Neuronal stem cell (in vitro differentiated cells): ENCODE measurements at places on chromosomes 6 and 20.

- DNase-seq: no peak
- no peaks in the 10 kb centered on the region for H3K27me3 ChIP-seq
- no peak overlapping the region for H3K27ac ChIP-seq
- H3K4me3 ChIP-seq: no peak overlapping the region
Observed at GRCh38 chr20:34948030-34948429, 7.6 kb downstream of the GSS start.

DNA sequence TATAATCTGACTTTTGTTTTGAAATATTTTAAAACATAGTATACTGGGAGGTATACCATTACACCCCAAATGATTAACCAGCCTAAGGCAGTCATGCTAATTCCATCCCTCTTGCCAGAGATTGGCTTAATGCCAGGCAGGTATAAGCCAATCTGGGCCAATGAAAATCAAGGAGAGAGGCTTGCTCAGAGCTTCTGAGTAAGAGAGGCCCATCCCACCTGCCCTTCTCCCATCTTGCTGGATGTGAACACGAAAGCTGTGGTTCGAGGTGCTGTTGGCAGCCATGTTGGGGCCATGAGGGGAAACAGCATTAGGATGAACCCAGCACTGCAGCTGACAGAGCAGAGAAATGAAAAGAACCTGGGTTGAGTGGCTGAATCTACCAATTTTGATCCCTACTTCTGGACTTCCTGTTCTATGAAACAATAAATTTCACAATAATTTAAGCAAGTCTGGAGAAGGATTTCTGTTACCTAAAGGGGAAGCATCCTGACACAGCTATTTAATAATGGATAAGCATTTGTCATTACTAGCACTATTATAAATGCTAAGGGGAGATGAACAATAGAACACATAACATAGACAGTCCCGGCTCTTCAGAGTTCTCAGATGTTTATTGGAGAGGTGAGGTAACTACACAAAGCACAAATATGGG, 152.3 kb downstream of the CDC5L start:
- H3K36me3 ChIP-seq: no peaks in the 10 kb centered on the region
- H3K4me1 ChIP-seq: peaks cover 6% of the 10 kb centered on the region
- H3K27me3 ChIP-seq: no peaks in the 10 kb centered on the region

DNA sequence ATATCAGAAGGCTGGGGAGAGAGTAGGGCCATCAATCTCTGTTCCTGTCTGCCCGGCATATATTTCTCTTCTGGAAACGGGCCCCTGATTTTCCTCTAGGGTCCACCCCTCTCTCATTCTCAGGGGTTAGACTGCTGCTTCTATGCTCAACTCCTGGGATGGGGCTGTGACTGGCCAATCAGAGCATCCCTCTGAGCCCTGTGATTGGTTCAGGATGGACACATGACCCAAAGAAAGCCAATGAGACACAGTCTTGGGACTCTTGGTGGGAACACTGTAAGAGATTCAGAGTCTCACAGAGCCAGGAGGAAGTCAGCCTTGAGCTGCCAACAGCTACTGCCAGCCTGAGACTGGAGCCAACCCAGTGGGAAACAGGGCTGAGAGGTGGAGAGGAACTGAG, 31.0 kb upstream of the KCNB1 start:
- H3K4me1 ChIP-seq: no peaks in the 10 kb centered on the region
- DNase-seq: no peak
- peaks cover 35% of the 10 kb centered on the region for H3K36me3 ChIP-seq
- H3K27ac ChIP-seq: no peak overlapping the region
- no peak overlapping the region for H3K4me3 ChIP-seq

GRCh38 chr6:136890986-136891385, 31.1 kb upstream of the SLC35D3 start:
- no peaks in the 10 kb centered on the region for H3K27me3 ChIP-seq
- H3K36me3 ChIP-seq: no peaks in the 10 kb centered on the region
- H3K27ac ChIP-seq: no peak overlapping the region
- no peak overlapping the region for H3K4me3 ChIP-seq
- peaks cover 3% of the 10 kb centered on the region for H3K4me1 ChIP-seq

DNA sequence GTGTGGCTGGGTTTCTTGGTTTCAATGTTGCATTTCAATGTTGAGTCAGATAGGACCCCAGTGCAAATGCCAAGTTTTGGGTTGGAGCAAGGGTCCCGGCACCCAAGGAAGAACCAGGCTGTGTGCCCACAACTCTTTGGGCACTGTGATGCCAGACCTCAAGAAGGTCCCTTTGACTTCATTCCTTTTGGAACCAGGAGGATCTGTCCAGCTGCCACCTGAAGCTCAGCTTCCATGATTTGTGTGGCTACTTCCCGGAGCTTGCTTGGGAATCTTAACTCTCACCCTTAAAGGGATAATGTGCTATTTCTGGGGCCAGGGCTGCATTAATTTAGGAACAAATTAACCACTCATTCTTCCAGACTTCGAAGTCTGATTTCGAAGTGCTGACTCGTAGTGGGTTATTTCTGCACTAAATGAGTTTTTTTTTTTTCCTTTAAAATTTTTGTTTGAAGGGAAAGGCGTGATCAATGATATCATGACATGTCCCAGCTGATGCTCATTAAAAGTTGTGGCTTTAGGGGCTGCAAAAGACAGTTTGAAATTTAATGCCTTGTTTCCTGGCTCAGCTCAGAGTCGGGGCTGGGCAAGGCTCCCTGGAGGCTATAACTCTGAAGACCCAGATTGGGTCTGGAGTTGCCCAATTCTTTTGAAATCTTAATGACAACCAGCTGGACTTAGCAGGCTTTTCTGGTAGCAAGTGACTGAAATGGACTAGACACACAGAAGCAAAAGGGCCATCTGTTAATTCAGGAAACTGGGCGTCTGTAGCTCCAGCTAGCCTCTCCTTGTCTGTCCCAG, 24.0 kb upstream of the PHACTR3 start:
- H3K27ac ChIP-seq: no peak overlapping the region
- DNase-seq: no peak
- no peak overlapping the region for H3K4me3 ChIP-seq
- H3K36me3 ChIP-seq: no peaks in the 10 kb centered on the region

DNA sequence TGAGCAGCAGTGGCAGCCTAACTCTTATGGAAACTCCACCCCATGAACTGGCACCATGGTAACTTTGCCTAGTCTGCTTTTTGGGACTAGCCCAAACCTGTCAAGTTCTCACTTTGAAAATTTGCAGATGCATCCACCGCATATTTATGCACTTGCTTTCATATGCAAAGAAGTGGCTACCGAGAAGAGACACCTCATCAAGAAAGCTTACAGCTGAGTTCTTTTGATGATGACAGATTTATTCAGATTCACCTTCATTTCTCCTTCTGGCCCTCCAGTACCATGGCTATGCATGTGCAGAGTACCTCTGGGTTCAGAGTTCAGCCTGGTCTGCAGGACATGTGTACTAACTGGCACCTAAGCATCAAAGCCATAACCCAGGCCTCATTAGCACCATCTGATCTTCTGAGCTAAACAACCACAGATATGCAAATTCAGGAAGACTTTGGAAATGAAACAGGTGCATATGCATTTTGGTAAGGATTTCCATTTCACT, 154.3 kb upstream of the TENT5A start:
- H3K4me3 ChIP-seq: no peak overlapping the region
- no peaks in the 10 kb centered on the region for H3K4me1 ChIP-seq
- H3K36me3 ChIP-seq: no peaks in the 10 kb centered on the region
- no peaks in the 10 kb centered on the region for H3K27me3 ChIP-seq

DNA sequence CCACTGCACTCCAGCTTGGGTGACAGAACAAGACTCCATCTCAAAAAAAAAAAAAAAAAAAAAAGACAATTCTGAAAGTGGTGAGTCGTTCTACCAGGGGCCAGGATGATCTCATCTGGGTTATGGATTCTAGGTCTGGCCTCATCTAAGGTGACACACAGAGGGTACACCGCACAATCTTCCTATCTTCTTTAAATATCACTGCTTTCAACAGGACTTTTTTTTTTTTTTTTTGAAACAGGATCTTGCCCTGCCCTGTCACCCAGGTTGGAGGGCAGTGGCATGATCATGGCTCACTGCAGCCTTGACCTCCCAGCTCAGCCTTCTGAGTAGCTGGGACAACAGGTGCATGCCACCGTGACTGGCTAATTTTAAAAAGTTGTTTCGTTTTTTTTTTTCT, 67.7 kb downstream of the SLC16A10 start:
- no peaks in the 10 kb centered on the region for H3K27me3 ChIP-seq
- H3K27ac ChIP-seq: no peak overlapping the region
- no peaks in the 10 kb centered on the region for H3K36me3 ChIP-seq
- no peak for DNase-seq

- no peak for DNase-seq
- H3K27ac ChIP-seq: no peak overlapping the region
- H3K36me3 ChIP-seq: no peaks in the 10 kb centered on the region
- H3K4me3 ChIP-seq: no peak overlapping the region
- H3K4me1 ChIP-seq: no peaks in the 10 kb centered on the region
- no peaks in the 10 kb centered on the region for H3K27me3 ChIP-seq
Observed at GRCh38 chr20:39524371-39524911, 562.3 kb downstream of the DHX35 start.

GRCh38 chr6:1070085-1070521, 241.8 kb upstream of the FOXQ1 start:
- H3K4me3 ChIP-seq: no peak overlapping the region
- DNase-seq: no peak
- no peaks in the 10 kb centered on the region for H3K27me3 ChIP-seq
- no peaks in the 10 kb centered on the region for H3K36me3 ChIP-seq

DNA sequence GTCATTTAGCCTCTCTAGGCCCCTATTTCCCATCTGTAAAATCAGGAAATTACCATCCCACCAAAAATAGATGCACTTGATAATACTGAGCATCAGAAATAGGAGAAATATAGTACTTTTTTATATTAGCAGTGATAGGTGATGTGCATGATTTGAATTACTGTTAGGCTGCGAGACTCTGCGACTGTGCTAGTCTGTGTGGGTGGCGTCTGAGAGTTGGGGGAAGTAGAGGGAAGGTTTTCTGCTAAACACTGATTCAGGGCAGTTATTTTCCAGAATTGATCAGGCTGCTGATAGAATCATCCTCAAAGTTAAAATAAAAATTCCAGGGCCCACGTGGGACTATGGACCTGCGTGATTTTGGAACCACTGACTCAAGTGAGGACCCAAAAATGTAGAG, 60.4 kb upstream of the ARMH2 start:
- no peak overlapping the region for H3K4me3 ChIP-seq
- peaks cover 59% of the 10 kb centered on the region for H3K36me3 ChIP-seq
- H3K27ac ChIP-seq: no peak overlapping the region
- DNase-seq: no peak
- peaks cover 4% of the 10 kb centered on the region for H3K4me1 ChIP-seq

GRCh38 chr6:127816643-127817042, 84.2 kb downstream of the THEMIS start:
- H3K36me3 ChIP-seq: no peaks in the 10 kb centered on the region
- H3K27ac ChIP-seq: no peak overlapping the region
- no peak overlapping the region for H3K4me3 ChIP-seq

DNA sequence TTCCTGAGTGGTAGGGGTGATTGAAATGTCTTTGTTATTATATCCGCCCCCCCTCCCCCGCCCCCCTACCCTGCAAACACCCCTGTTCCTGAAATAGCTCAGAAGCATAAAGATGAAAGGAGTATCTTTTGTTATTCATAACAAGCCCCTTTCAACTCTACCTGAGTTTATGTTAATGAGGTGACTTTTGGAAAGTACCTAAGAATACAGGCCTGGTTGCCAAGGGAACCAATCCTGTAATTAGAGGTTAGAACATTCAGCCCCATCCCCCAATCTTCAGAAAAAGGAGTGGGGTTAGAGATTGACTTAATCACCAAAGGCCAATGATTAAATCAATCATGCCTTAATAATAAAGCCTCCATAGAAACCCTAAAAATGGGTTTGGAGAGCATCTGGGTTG, 979.2 kb upstream of the GJE1 start:
- H3K27me3 ChIP-seq: no peaks in the 10 kb centered on the region
- no peaks in the 10 kb centered on the region for H3K36me3 ChIP-seq
- H3K4me1 ChIP-seq: no peaks in the 10 kb centered on the region
- H3K27ac ChIP-seq: no peak overlapping the region

DNA sequence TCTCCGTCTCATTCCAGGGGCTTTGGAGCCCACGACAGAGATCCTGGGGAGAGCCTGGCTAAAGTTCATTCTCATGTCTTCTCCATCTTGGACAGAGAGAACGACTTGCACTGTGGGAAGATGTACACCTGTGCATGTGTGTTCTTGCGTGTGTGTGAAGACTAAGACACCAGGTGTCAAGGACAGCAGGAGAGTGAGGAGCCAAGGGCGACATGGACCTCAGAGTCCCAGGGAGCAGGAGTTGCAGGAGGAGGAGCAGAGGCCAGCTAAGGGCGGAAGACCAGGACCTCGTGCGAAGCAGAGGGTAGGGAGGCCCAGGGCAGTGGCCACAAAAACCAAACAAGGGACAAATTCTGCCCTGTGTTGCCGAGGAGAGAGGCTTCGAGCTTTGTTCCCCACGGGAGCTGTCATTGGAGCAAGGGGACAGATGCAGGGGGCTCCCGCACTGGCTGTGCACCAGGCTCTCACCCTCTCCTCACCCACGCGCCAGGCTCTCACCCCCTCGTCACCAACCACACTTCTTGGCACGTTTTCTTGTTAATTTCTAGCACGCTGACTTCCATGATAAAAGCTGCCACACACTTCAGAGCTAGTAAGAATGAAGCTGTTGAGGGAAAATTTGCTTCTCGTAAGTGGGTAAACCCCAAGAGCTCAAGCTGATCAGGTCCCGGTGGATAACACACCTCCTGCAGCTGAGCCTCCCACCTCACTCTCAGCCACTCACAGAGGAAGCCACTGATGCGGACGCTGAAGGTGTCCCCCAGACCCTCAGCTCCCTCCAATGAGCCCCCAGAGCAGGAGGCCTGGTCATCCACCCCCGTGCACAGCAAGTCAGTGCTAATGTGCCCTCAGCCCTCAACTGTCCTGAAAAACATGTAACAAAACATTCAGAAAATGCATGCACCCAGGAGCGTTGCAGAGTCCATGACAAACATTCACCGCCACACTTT, 62.6 kb downstream of the DLL1 start:
- H3K4me1 ChIP-seq: peaks cover 40% of the 10 kb centered on the region
- H3K27ac ChIP-seq: no peak overlapping the region
- H3K36me3 ChIP-seq: peaks cover 2% of the 10 kb centered on the region

DNA sequence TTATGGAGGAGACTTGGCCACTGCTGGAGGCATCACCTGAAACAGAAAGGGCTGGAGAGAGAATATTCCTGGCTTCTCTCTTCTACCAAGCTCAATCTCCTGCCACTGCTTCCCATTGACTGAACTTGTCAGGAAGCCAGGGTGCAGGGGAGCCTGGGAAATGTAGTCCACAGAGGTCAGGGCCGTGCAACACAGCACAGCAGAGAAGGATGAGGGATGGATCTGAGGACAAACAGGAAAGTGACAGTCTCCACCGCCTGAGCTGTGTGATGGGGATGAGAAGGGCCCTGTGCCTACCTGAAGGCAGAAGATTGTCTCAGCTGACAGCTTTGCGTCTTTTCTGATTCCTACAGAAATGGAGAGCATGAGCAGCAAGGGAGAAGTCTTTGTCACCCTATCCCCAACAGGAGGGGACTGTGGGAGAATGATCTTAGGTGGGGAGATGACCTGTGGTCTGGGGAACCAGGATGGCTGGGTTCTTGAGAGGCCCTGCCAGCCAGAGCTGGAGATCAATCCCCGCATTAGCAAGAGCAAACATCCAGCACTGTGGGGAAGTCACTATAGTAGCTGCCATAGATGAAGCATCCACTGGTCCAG, 114.2 kb downstream of the SNX5 start:
- no peaks in the 10 kb centered on the region for H3K36me3 ChIP-seq
- H3K4me3 ChIP-seq: no peak overlapping the region
- no peak for DNase-seq
- peaks cover 5% of the 10 kb centered on the region for H3K27me3 ChIP-seq
